ENCODE measurements at places on chromosomes 7 and 10.
A peak's percentile ranks its signal among the peaks of the same experiment; 100 is the strongest.

DNA sequence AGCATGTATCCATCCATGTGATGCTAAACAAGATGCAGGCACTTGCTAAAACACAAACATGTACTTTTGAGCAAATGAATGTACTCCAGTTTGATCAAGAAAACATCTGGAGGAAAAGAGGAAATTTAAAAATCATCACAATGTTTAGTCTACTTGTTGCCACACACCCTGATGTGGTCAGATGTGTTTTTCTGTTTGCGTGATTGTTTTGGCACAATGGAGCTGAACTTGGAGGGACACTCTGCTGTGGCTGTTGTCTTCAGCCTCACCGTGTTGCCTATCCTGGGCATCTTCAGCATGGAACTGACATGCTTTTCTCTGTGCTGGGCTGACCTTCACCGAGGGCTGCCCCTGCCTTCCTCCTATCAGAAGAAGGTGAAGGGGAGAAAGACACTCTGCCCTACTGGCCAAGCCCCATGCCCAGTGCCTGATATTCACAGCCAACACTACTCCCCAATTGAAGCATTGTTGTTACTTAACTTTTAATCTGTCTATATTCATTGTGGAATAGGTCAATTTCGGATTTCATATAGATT is 268.3 kb upstream of the IGFBP3 start:
- DNase-seq: no peak

- no peak for DNase-seq
Measured at GRCh38 chr7:135917721-135918120, 59.4 kb downstream of the MTPN start.

- peak; percentile 65 for DNase-seq
Measured at GRCh38 chr10:74078037-74078436, 72.6 kb downstream of the AP3M1 start.

DNA sequence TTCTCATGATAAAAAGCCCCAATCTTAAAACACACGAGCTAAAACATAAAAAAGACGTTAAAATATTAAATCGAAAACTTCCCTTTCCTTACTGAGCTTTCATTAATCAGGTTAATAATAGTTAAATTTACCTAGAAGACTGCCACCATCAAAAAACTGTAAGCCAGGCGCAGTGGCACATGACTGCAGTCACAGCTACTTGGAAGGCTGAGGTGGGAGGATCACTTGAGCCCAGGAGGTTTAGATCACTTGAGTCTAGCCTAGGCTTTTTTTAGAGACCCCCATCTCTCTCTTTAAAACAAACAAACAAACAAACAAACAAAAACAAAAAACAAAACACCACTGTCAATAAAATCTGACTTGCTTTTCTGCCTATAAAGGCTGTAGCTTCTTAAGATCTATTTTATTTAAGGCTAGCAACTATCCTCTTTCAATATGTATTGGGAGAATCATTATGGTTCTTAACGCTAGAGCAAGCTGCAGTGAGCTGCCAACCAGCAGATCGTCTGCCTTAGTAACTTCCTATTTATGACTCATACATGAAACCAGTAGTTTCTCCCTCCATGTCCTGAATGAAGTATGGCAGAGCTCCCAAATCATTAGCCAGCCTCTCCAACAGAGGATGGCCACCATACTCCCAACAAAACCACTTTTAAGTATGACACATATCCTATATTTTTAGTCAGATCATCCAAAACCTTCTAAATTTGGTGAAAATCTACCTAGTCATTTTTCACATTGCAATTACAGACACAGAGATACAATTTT is 163.7 kb downstream of the SRPK2 start:
- peak; percentile 17 for DNase-seq

- DNase-seq: peak; percentile 68
Measured at GRCh38 chr10:58856508-58857240, 319.8 kb upstream of the PHYHIPL start.

GRCh38 chr7:131670406-131670805 is 114.0 kb upstream of the PODXL start:
- DNase-seq: no peak

DNA sequence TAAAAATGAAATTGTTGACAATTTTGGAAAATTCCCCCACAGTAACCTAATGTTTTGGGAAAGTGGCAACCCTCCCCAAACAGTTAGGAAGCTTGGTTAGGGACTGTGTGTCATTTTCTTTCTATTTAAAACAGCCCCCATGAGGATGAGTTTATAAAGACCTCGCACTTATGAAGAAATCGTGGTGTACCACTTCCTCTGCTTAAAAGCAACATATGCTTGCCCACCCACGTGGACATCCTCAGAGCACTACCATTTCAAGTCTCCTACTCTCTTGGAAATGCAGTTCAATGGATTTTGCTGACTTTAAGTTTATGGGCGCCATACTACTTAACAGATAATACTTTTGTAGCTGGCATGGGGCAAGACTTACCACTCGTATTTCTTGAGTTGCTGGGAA is 223.8 kb downstream of the DYNC1I1 start:
- no peak for DNase-seq

DNA sequence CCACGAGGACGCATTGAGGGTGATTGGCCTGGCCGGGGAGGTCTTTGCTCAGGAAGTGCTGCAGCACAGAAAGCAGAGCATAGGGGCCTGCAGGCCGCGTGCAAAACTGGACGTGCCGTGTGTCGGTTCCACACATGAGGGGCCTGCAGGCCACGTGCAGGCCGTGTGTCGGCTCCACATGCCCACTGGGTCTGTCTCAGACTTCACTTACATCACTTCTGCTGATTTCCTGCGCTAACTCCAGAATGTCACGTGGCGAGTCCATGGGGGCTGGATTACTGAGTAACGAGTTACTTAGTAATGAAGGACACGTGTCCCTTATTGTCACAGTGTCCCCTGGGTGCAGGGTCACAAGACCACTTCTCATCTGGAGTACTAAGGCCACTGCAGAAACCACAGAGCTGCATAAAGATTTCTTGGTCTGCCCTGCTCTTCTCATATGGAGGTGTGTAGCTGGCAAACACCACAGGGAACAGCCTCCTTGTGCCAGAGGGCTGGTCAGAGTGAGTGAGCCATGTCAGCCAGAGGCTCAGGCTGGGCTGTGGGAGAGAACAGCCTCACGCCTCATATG is 60.8 kb downstream of the GDI2 start:
- DNase-seq: no peak

DNA sequence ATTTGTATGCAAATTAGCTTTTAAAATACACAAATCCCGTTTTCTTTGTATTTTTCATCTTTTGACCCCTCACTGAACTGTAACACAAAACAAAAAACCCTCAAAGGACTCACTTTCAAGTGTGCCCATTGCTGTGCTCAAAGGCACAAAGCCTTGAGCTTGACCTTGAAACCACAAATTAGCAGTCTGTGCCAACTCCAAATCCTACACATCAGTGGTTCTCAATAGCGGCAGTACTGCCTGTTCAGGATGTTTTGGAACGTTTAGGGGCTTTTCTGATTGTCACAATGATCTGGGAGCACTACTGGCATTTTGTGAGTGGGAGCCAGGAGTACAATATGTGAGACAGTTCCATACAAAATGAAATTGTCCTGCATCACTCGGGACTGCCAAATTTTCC is 55.5 kb downstream of the KDM7A start:
- DNase-seq: no peak

- DNase-seq: no peak
Measured at GRCh38 chr7:158784270-158784669, 45.0 kb downstream of the ESYT2 start.

DNA sequence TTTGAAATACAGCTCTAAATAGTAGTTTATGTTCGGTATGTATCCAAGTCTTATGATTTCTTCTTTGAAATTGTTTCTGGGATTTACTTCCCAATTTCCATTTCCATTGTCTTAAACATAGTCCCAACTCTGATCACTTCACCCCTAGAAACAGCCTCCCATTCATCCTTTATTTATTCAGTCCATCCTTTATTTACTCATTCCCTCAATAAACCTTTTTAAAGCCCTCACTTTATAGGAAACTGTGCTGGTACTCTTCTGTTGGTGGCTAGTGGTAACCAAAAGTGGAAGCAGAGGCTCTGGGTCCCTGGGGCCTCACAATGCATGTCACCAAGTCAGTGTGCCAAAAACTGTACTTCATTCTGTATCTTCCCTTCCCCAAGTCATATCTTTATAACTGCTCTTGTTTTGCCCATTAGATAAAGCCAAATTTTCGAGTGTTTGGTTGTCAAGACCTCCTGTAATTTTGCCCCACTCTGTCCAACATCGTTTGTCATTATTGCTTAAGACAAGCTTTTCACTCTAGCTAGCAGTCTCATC is 3.9 kb upstream of the EPC1 start:
- DNase-seq: no peak

- DNase-seq: no peak
Measured at GRCh38 chr7:13743226-13743625, 246.2 kb downstream of the ETV1 start.

- DNase-seq: no peak
Measured at GRCh38 chr10:103897241-103897774, 20.7 kb downstream of the STN1 start.

- no peak for DNase-seq
Measured at GRCh38 chr10:42932735-42933447, 144.0 kb upstream of the RET start.

DNA sequence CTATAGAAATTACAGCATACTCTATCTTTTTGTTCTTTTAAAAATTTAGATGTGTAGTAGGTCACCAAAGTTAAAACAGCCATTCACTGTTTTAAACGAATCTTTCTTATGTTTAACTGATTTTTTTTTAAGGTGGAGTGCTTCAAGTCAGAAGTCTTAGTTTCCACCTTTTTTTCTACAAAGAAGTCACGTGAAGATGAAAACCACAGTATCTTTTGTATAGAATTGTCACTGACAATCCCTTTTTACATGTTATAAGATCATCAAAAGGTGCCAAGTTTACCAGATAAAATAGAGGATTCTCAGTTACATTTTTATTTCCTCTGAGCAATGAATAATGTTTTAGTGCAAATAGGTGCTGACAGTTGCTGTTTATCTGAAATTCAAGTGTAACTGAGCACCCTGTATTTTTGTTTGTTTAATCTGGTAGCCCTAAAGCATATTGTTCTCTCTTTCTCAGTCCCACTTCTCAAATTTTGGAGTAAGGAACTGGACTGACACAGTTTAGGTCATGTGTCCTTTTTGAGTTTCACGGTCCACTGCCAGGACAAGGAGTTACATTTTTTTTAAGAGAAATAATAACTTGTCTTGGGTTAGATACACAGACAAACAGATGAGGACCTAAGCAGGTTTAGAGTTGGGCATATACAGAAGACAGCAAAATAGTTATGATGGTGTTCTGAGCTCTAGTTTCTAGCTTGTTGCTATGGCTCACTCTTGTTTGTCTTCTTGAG is 233.2 kb upstream of the MBL2 start:
- no peak for DNase-seq

DNA sequence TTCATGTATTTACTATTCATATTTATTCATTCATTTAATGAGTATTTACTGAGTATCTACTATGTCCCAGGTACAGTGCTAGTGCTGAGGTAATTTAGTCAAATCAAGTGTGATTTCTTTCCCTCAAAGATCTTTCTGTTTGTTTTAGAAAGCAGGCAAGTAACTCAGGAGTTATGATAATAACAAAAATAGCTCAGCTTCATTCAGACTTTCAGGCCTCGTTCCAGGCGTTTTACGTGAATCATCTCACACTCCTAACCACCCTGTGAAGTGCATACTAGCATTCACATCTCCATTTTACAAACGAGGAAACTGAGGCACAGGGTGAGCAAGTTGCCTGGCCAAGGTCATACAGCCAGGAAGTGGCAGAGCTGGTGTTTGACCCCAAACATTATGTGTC is 468.7 kb upstream of the C7orf33 start:
- no peak for DNase-seq

DNA sequence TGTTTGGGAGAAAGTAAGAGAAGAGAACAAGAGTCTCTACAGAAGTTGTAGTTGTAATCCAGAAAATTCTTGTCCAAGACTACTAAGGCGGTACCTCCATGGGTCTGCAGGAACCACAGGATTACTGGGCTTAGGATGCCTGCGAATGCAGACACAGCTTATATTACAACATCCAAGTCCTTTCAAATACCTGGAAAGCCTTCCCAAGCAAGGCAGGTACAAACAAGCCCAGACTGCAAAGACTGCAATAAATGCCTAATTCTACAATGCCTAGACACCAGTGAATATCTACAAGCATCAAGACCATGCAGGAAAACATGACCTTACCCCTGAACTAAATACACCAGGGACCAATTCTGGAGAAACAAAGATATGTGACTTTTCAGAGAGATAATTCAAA is 178.2 kb downstream of the ARL4A start:
- no peak for DNase-seq

DNA sequence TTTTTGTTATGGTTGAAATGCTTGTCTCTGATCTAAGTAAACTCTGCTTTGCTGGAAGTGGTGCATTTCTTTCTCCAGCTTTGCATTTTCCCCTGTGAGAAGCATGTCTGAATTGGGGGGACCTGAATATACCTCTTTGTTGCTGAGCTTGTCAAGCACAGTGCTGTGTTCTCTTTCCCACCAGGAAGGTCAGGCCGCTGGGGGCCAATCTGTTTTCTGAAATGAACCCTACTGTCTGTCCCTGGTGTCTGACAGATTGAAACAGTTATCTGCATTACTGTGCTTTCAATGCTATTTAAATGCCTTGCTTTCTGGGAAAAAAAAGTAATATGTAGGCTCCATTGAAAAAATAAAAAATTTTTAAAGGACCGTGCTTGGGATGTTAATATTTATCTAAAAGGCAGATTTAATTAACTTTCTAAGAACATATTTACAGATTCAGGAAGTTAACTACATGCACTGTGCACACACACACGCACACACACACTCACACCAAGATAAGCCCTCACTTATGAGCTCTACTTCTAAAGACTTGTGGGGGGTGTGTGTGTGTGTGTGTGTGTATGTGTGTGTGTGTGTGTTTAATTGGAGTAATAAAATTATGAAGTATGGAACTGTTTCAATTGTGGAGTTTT is 127.0 kb upstream of the FZD1 start:
- peak; percentile 4 for DNase-seq

DNA sequence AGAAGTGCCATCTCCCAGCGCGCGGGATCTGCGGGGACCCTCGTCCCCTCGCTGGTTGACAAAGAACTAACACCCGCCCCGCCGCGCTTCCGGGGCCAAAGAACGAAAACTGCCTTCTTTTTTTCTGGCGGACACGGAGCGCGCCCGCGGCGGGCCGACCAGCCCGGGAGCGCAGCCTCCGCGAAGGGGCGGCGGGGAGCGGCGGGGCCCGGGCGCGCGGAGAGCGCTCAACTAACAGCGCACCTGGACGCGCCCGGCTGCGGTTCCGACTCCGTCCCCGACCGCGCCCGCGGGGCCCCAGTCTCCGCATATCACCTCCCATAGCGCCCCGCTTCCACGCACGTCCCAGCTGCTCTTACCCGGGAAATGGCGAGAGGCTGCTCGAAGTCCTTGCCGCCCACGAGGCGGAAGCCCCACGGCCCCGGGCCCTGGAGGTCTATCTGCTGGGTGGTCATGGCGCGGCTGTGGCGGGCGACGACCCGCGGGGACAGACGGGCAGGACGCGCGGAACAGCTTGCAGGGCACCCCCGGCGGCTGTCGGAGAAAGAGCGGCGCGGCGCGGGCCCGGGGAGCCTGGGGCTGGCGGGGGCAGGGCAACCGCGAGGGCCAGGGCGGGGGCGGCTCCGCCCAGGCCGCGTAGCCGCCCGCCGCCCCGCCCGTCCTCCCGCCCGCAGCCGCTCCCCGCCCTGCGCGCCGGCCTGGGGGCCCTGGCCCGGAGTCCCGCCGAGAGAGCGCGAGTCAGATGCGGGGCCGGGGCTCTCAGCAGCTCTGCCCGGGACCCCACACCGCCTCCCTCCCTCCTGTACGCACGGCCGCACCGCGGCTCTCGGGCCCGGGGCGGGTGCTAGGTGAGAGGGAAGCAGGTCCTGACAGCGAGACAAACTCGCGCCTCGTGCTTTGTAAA is at the start of gene PDLIM1:
Gene PDLIM1 (minus strand): TSS at position 543 of the 904 bp plus-strand sequence. CDS start 88 bp downstream, at position 455.
- DNase-seq: peak; percentile 79
